CD4-positive, alpha-beta T cell treated with Interleukin-6 for 4 hours (primary cell): ENCODE measurements at places on chromosomes 3 and 15.

DNA sequence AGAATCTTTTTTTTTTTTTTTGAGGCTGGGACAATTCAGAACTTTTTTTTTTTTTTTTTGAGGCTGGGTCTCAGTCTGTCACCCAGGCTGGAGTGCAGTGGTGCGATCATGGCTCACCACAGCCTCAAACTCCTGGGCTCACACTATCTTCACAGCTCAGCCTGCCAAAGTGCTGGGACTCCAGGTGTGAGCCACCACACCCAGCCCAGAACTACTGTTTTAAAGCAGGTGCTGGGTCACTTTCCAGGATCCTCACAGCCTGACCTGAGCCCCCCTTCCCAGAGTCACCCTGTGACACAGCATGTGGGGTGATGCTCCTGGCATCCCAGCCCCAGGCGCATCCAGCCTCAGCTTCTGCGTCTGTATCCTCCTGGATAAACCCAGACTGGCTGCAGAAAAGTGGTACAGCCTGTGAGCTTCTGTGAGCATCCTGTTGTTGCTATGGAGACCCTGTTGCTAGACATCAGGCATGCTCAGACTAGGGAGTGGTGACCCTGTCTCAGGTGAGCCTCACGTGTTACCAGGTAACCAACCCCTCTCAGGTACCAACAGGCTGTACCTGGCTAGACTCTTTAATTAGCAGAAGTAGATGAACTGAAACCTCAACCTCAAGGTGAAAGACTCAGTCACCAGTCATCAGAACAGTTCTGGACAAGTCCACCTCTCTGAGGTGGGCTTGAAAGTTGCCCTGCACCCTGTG, 15.0 kb downstream of the KLF13 start:
- peak; percentile 40 for DNase-seq

DNA sequence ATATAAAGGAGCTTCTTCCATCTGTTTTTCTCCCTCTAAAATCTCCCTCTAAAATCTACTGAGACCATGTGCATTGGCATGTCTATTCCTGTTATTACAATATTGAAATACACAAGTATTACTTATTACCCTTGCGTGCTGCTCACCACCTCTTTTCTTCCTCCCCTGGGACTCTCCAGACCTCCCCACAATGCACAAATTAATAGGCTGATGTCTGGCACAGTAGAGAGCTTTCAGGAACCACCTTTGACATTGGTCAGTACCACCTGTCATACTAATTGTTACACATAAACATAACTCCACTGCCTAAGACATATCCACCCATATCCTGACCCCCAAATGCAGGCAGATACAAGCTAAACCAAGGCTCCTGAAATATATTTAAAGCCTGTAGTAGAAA, 722.6 kb downstream of the FHIT start:
- no peak for DNase-seq

DNA sequence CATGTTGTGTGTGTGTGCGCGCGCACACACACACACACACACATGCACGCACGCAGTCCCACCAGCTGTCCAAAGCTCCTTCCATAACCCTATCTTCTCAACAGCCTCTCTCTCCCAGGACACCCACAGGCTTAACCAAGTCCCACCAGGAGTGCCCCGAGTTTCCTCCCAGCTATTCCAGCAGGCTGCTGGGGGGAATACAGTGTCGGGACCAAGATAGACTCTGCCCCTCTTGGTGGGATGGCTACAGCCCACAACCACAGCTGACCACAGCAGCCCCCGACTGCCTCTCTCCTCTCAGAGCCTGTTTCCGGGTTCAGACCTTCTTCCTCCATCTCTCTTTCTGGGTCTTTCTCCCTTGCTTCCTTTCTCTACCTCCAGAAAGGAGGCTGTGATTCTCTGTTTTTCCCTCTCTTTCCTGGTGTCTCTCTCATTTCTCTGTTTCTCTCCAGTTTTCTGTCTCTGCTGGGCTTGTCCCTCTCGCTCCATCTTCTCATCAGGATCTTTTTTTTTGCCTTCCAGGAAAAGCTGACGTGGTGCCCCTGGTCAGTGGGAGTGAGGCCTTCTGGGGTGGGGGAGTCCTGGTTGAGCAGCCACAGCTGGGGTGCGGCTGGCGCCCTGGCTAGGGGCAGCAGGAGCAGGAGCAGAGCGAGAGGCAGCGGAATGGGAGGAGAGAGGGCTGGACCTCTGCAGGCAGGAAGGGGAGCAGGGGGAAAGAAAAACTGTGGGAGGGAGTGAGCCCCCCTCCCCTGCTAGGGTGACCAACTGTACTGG, 3.3 kb upstream of the ISLR start:
- no peak for DNase-seq

DNA sequence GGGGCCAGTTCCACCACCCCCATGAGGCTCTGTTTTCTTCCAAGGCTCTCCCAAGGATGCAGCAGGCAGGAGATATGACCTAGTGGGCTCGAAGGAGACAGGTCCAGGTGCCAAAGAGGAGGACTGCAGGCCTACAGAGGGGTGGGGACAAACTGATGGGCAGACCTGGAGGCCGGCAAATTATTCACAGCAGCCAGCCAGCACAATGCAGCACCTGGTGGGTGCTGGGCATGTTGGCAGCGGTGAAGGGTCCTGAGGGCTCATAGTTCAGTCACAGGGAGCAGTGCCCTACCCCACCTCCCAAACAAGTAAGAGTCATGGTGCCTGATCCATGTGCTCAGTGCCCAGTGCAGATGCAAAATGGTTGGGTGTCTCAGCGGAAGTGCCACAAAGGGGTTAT, 171.7 kb downstream of the ABHD5 start:
- DNase-seq = no peak

- no peak for DNase-seq
Measured at GRCh38 chr15:73799466-73799865, 46.3 kb upstream of the INSYN1 start.

- DNase-seq = no peak
Measured at GRCh38 chr3:42639192-42639591, 14.3 kb upstream of the ZBTB47 start.

GRCh38 chr3:55264919-55265318, 222.2 kb downstream of the WNT5A start:
- no peak for DNase-seq

- DNase-seq = no peak
Measured at GRCh38 chr3:115857518-115858136, 234.3 kb downstream of the GAP43 start.

DNA sequence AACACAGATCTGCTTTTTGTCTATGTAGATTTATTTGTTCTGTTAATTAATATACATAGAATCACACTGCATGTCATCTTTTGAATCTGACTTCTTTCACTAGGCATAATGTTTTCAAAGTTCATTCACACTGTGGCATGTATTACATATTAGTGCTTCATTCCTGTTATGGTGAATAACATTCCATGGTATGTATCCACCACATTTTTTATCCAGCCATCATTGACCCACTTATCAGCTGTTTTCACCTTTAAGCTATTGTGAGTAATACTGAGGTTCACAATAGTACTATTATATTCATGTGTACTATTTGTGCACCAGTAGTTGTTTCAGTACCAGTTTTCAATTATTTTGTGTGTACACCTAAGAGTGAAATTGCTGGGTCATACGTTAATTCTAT, 230.6 kb upstream of the CNTN3 start:
- DNase-seq = no peak

DNA sequence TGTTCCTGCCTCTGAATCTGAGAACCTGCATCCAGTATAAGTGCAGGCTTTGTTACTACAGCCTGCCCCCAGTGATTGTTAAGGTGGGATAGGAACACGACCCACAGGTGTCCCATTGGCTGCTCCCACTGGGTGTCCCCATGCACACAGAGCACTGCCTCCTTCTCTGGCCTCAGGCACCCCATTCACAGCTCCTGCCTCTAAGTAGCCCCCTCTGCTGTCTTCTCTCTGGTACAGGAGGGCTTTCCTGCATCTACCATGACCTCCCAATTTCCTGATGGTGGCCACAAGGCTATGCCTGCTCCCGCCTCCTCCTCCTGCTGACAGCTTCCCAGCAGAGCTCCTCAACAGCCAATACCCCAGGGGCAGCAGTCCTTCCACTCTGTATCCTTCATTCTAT, 238.6 kb upstream of the TMC3 start:
- no peak for DNase-seq

GRCh38 chr3:140395134-140396075, 282.5 kb upstream of the TRIM42 start:
- no peak for DNase-seq
